CMK (cell line): ENCODE measurements at places on chromosomes 3 and 15.

- DNase-seq: no peak
Measured at GRCh38 chr3:63228677-63229076, 49.4 kb upstream of the SYNPR start.

GRCh38 chr15:42163291-42163690 is 6.9 kb upstream of the PLA2G4F start:
- no peak for DNase-seq

DNA sequence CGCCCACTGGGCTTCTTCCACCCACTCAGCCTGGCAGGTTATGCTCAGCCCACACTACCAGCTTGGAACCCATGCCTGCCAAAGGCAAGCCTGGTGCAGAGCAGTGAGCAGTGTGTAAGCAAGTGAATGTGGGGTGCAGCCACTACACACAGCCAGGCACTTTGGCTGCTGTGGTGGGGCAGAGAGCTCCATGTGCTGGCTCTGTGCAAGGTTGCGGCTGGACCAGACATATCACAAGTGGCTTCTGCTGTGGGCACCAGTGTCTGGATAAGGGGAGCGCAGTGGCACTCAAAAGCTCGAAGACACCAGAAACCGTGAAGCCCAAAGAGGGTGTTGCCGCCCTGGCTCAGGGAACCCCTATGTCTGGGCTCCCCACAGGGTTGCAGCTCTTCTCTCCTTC is 563.7 kb downstream of the SI start:
- DNase-seq: no peak

GRCh38 chr3:38308456-38308855 is 26.4 kb downstream of the SLC22A14 start:
- no peak for DNase-seq

DNA sequence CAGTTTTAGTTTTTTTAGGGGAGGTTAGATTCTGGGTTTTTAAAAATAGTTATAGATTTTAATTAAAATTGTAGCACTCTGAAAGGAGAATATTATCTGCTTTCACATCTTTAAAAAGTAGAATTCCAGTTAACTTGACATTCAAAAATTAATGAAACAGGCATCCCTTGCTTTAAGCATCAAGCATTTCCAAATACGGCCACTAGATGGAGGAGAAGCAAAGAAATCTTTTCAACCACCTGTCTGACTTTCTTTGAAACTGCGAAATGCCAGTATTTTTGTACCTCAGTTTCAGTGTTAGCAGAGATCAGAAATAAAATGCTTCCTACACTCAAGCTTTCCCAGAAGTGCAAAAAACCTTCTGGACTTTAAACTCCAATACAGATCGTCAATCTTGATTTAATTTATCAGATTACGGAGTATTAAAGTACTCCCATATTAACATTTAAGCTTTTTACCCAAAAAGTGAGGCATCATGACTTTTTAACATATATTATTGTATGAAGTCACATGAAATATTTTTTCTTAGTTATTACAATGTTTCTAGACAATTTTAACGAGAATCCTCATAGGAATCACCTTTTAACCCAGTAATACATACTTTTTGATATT is 153.3 kb downstream of the P3H2 start:
- no peak for DNase-seq

DNA sequence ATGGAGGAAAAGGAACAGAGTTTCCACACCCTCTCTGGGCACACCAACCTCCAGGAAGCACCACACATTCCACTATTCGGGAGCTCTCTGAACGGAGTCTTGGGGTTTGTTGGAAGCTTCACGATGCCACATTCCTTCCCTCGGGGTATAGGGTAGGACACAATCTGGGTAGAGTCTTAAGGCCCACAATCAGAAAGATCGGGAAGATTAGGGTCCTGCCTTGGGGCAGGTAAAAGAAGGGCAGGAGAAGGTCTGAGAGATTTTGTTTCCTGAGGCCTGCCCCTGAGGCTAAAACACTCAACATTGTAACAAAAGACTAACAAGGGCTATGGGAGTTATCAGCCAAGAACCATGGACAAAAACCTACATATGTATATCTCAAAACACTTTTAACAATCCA is 89.2 kb upstream of the RAP2B start:
- no peak for DNase-seq

DNA sequence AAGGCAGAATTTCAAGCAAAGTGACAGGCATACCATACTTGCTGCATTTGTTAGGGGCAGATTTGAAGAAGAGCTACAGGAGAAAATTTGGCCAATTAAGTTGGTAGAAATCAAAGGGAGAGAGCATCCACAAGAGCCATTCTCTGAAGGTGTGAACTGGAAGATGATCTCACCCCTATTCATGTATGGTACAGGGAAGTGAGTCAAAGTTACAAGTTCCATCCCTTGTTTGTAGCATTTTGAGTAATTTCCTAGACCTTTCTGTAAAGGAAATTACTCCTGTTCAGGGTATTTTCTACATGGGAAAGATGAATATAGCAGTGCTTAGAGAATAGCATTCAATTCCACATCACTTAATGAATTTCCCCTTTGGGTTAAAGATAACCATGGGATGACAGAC is 28.4 kb downstream of the TTC14 start:
- no peak for DNase-seq

DNA sequence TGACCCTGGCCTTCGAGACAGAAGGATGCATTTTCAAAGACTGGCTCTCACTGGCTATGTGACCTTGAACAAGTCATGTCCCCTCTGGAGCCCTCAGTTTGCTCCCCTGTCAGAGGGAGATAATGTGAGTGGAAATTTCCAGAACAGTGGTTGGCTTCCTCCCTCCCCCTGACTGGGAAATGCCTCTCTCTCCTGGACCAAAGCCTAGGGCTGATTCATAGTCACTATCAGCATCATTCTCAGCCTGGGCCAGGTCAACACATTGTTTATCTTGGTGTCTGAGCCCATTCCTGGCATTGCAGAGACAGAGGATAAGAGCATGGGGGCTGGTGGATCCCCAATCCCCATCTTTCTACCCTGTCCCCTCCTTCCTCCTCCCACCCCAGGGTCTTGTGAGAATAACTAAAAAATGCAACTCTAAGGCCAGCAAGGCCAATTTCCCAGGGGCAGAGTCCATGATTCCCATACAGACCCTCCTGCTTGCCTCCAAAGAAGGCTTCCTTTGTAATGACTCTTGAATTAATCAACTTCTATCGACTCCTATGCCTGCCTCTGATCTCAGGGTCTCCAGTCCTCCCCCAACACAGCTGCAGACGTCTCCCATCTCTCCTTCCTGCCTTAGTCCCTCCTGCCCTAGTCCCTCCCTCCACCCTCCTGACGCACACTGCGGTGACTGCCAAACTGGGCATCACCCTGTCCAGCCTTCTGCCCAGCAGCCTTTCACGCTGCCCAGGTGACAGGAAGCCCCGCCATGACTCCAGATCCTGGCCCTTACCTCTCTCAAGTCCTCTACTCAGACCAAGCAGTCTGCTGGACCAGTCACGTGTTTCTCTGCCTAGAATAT is 35.4 kb upstream of the CORO2B start:
- DNase-seq: no peak

- no peak for DNase-seq
Measured at GRCh38 chr3:127139601-127140500, 53.1 kb upstream of the PRR23E start.

DNA sequence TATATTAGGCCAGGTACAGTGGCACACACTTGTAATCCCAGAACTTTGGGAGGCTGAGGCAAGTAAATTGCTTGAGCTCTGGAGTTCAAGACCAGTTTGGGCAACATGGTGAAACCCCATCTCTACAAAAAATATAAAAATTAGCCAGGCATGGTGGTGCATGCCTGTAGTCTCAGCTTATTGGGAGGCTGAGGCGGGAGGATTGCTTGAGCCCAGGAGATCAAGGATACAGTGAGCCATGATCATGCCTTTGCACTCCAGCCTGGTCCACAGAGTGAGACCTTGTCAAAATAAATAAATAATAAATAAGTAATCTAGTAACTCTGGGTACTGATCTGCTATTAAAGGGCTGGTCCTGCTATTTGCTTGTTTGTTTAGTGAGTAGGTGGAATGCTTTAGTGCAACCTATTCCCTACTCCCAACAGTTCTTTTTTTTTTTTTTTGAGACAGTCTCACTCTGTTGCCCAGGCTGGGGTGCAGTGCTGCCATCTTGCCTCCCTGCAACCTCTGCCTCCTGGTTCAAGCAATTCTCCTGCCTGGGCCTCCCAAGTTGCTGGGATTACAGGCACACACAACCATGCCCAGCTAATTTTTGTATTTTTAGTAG is 9.1 kb upstream of the INO80 start:
- DNase-seq: no peak

DNA sequence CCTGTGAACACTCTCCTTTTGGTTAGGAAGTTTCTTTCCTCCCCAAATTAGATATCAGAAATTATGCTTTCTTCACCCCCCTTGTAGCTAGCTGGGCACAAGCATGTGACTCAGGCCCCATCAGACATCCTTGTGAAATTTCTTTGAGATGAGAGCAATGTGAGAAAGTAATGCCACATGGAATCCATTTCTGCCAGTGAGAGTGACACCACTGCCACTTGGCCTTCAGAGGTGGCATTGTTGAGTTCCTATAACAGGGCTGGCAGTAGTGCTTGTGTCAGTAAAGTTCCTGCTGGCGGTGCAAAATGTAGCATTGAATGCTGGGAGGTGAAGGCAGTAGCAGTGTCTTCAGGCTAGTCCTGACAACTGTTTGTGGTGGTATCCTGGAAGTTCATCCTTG is 80.7 kb upstream of the ZNF280D start:
- DNase-seq: no peak

DNA sequence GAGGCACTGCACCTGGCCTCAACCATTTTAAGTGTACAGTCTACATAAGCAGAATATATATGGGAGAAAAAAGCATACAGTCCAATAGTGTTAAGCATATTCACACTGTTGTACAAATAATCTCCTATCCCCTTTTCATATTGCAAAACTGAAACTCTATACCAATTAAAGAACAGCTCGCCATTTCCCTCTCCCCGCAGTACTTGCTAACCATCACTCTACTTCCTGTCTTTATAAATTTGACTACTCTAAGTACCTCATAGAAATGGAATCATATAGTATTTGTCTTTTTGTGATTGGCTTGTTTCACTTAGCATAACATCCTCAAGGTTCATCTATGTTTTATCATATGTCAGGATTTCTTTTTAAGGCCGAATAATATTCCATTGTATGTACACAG is 21.6 kb upstream of the TASOR start:
- no peak for DNase-seq

- no peak for DNase-seq
Measured at GRCh38 chr15:31304751-31305365, 21.8 kb upstream of the KLF13 start.

GRCh38 chr3:188133219-188133618 is 20.7 kb upstream of the LPP start:
- DNase-seq: no peak

- DNase-seq: no peak
Measured at GRCh38 chr3:167736997-167737396, 1.5 kb downstream of the SERPINI1 start.

GRCh38 chr15:32723171-32723948 is 5.6 kb downstream of the GREM1 start:
- no peak for DNase-seq

- DNase-seq: no peak
Measured at GRCh38 chr15:37098468-37099318, 1.7 kb downstream of the MEIS2 start.

- no peak for DNase-seq
Measured at GRCh38 chr3:122306622-122306953, 18.5 kb upstream of the CSTA start.

GRCh38 chr3:141429371-141430035 is 57.3 kb upstream of the RASA2 start:
- no peak for DNase-seq

- DNase-seq: no peak
Measured at GRCh38 chr3:106333911-106334618, 465.3 kb upstream of the CBLB start.

GRCh38 chr3:79769229-79769628 is 1.4 kb upstream of the ROBO1 start:
- no peak for DNase-seq

DNA sequence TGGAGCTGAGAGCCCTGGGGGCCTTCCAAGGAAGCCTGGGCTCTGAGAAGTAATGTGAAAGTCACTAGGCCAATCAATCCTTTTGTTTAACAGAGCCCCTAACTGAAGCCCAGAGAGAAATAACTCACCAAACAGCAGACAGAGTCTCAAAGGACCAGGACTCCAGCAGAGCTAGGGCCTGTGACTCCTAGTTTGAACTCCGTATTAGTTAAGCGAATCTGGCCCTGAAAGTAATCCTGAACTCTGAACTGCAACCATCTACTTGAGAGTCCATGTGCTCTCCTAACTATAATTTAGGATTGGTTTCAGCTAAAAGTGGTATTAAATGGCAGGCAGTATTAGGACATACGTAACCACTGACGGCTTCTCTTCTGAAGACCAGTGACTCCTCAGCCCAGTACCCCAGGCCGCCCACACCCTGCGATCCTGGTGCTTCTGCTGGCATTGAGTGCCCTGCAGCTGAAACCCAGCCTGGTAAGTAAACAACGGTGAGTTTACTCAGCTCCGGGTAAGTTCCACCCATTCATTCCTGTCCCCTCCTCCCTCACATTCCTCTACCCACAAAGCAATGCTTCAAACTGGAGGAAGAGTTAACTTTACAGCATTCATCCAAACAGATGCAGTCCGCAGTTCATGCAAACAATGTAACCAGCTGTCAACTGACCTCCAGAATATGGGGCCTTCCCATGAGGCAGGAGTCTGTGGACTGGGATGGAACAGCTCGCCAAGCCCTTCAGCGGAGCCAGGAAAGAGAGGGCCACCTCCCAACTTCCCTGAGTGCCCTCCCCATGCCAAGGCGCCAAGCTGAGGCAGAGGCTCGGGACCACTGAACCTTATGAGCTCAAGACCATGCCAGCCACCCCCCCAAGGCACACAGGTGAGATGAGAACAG is 7.3 kb downstream of the MYO5C start:
- no peak for DNase-seq

DNA sequence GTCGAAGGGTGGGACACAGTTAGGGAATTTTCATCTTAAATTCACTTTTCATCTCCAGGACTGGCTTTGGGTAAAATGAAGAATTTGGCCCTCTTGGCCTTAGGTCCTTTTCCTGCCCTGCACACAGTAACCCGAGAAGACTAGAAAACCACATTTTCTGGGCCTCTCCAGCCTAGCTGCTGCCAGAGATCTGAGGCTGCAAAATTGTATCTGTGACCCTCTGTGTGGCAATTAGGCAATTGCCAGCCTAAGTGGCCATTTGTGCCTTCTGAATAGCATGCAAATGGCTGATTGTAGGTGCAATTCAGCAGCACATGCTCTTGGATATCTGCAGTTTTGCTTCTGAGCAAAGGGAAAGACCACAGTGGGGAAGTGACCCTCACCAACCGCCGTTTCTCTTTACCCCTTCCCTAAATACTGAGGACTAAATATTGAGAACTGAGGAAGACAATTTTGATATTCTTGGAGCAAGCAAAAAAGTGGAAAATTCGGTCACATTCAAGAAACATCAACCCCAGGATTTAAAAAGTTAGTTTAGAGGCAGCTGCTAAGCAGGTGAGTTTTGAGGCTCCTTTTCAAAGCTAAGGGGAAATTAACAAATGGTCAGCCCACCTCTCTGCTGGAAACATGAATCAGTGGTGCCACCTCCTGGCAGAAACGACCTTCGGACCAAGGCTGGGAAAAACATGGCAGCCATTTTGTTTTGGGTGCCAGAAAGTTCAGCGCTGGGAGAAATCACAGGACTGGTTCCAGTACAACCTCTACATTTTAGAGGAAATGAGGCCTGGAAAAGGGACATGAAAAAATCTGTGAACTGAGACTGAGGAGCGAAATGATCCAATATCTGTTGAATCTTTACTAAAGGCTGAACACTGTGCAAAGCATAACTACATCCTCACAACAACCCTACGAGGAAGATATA is 56.6 kb upstream of the PRTG start:
- DNase-seq: no peak

GRCh38 chr3:169268286-169268776 is 395.2 kb downstream of the MECOM start:
- DNase-seq: no peak

GRCh38 chr15:90201130-90201943 is at the start of gene SEMA4B:
SEMA4B (plus strand) TSS chr15:90201330; CDS start chr15:90201579, 249 bp downstream.
- peak; percentile 61 for DNase-seq
